ENCODE measurements at places on chromosomes 6 and 20. TPM values are rescaled to one million over a fixed set of nuclear protein-coding genes. Genes with fewer than 3 reads are reported as not detected.

SLC22A7 gene
- total RNA-seq: not detected

TRIM15 gene
- not detected for total RNA-seq

CDSN gene
- total RNA-seq: not detected

BMP2 gene
- 6.1 TPM for total RNA-seq

OOEP gene
- not detected for total RNA-seq

AIF1 gene
- total RNA-seq: not detected

OR12D3 gene
- not detected for total RNA-seq

C20orf96 gene
- total RNA-seq: 0.64 TPM

TRIM40 gene
- total RNA-seq: not detected

JPH2 gene
- under 0.01 TPM for total RNA-seq

SYCP2 gene
- total RNA-seq: 0.26 TPM

HIVEP1 gene
- 12.3 TPM for total RNA-seq

TBX18 gene
- total RNA-seq: 1.3 TPM

VIP gene
- under 0.01 TPM for total RNA-seq

RGS17 gene
- total RNA-seq: 4.7 TPM

HAO1 gene
- not detected for total RNA-seq

HBS1L gene
- 114 TPM for total RNA-seq

SIM1 gene
- not detected for total RNA-seq

MTRF1L gene
- total RNA-seq: 11.3 TPM

SALL4 gene
- 0.26 TPM for total RNA-seq

CDH26 gene
- total RNA-seq: 8.4 TPM

C20orf144 gene
- total RNA-seq: not detected

PRSS16 gene
- total RNA-seq: 15.1 TPM

PERP gene
- total RNA-seq: 161 TPM

RIPOR2 gene
- not detected for total RNA-seq

LCA5 gene
- total RNA-seq: 2.9 TPM

DNAH8 gene
- total RNA-seq: not detected

CD93 gene
- under 0.01 TPM for total RNA-seq

HLA-G gene
- 13.2 TPM for total RNA-seq

PLEKHG1 gene
- 10.5 TPM for total RNA-seq

NKAPL gene
- 0.79 TPM for total RNA-seq

E2F1 gene
- 0.26 TPM for total RNA-seq

CLDN20 gene
- not detected for total RNA-seq

PCIF1 gene
- total RNA-seq: 6.3 TPM

TRIM10 gene
- total RNA-seq: not detected

IRAK1BP1 gene
- 3.2 TPM for total RNA-seq

DIDO1 gene
- 31.6 TPM for total RNA-seq

NSFL1C gene
- 18.7 TPM for total RNA-seq

WFDC11 gene
- not detected for total RNA-seq

PTCRA gene
- total RNA-seq: not detected

SLC35F1 gene
- total RNA-seq: not detected
